Left lung (tissue), 14 donors: ENCODE measurements at places on chromosomes 5 and 9.

DNA sequence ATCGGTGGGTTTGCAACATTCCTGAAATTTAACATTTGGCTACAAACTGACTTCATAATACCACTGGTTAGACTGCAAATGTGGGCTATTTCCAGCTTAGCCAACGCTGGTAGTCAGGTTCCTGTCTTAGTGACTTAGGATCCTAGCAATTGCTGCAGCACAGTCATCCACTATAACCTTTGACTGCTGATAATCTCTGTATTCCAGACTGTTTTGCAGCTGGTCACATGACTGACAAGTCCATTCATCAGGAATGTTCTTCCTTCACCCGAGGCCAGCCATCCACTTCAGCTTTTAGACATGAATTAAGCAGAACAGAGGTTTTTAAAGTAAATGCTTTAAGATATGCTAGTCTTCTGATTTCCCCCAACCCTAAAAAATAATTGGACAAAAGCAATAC is 425.9 kb upstream of the MPDZ start:
- DNase-seq = no peak

DNA sequence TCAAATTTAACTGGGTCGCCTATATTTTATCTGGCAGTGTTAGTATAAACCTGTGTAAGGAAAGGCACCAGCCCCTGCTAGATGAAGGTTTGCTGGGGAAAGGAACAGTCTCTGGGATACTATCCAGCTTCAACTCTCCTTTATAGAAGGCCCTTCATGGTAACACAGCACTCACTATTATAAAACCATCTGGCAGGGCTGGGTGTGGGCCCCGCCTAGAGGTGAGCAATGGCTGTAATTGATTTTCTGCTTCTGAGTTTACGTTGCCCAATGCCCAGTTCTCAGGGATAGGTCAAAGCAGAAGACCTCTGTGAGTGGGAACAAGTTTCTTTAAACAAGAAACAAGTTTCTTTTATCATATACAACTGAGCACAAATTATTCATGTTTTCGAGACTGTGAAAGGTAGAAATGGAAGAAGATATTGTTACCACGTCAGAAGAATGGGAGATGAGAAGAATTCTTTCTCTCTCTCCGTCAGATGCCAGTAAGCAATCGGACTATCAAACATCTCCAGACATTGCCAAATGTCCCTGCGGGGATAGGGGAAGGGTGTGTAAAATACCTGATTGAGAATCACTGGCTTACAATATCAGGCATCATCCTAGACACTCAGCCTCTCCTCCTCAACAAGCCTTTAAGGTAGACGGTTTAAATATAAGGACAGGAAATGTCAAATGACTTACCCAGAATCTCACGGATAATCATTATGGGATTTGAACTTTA is 205.9 kb downstream of the PDZD2 start:
- no peak for DNase-seq

DNA sequence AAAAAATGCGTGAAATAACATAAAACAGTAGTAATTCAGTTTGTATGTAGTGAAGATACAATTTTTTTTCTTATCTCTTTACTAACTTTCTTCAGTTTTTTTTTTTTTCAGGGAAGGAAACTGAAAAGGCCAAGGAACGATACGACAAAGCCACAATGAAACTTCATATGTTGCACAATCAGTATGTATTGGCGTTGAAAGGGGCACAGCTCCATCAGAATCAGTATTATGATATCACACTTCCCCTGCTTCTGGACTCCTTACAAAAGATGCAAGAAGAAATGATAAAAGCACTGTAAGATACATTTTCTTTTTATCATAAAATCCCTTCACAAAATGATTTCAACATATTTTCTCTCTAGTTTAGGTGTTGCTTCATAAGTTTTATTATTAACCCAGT is 120.0 kb downstream of the FER start:
- DNase-seq = no peak

GRCh38 chr9:295576-295975 is 80.9 kb downstream of the DOCK8 start:
- no peak for DNase-seq

DNA sequence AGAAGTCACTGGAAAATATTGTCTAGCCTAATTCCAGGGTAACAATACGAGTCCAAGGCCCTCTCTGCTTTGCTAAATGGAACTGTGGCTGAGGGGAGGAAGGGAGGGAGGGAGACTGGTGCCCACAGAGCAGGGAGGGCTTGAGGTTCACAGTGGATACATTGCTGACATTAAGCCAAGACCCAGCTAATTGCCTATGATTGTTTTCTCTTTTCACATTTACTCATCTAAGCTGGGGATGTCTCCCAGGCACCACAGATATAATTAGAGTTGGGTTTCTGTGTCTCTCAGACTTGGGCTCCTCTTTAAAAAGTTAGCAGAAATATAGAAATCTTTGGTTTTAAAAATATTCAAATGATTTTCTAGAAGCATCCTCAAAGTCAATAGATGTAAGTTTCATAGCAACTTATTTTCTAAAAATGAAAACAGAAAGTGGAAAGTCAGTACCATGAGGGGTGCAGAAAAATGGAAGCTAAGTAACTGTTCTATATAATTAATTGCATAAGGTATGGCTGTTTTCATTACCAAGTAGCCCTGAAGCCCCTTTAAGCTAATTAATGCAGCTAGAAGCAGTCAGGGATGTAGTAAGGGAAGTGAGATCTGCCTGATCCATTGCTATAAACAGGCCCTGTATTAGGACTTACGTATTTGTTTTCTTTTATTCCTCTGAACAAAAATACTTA is 259.8 kb downstream of the NDUFS4 start:
- no peak for DNase-seq

- no peak for DNase-seq
These were observed 187.0 kb upstream of the S1PR3 start for GRCh38 chr9:88804254-88804596.

GRCh38 chr5:154196955-154197652 is 6.6 kb downstream of the GALNT10 start:
- no peak for DNase-seq

DNA sequence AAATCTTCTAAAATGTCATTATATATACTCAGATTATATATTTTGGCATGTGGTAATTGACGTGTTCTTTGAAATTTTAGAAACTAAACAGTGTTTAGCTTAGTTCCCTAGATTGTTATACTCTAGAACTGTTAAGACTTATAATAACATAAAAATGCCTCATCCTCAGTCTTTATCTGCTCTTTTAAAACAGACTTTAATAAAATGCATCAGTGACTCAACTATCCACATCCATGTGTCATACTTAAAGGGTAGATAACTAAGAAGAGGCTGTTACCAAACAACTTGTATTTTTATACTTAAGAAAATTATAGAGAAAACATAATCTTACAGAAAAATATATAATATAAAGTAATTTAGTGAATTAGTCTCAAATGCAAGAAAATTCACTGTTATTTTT is 15.2 kb downstream of the NFIL3 start:
- DNase-seq = no peak

- DNase-seq = no peak
These were observed 2.2 kb downstream of the RBM27 start for GRCh38 chr5:146205499-146206202.

- no peak for DNase-seq
These were observed 66.5 kb upstream of the TLX3 start for GRCh38 chr5:171242521-171242920.

DNA sequence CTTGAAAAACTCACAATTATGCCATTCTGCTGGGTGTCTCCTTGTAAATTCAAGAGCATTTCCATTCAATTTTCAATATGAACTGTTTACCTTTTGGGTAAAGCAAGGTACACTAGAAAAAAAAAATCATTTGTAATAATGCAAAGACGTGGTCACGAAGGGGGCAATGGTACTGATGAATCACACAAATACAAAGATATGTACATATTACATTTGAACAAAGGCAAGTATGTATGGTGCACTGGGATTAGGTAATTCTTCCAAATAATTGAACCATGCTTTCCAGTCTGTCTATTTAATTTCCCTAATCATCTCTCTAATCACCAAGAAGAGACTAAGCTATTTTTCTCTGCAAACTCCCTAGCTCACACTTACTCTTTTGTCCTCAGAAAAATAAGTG is 63.4 kb upstream of the RNF38 start:
- DNase-seq = no peak

DNA sequence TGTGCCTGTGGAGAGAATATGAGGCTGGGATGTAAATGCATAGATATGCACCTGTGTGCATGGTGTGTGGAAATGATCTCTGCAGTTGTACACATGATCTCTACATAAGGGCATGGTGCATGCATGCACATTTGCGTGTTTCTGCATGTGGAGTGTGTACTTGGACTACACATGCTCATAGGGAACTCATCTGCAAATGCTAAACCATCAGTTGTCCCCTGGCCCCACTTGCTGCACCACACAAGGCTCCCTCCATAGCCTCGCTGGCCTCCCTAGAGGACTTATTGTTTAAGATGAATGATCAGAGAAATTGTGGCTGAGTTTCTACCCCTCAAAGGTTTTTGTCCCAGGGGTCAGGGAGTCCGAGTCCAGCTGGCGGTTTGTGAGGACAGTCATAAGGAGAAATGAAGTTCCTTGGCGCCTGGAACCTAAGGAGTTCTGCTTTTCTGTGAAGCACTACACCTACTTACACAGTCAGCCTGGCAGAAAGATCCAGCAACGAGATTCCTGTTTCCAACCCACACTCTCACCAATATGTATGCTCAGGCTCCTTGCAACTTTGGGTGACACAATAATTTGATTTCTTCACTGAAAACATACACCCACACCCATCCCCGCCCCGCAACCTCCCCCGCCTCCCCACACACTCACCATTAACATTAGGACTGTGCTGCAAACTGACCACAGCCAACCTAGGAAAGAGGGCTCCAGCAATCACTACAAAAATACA is 79.9 kb upstream of the CPEB4 start:
- no peak for DNase-seq

GRCh38 chr9:35555246-35555701 is 49.8 kb upstream of the TESK1 start:
- no peak for DNase-seq

DNA sequence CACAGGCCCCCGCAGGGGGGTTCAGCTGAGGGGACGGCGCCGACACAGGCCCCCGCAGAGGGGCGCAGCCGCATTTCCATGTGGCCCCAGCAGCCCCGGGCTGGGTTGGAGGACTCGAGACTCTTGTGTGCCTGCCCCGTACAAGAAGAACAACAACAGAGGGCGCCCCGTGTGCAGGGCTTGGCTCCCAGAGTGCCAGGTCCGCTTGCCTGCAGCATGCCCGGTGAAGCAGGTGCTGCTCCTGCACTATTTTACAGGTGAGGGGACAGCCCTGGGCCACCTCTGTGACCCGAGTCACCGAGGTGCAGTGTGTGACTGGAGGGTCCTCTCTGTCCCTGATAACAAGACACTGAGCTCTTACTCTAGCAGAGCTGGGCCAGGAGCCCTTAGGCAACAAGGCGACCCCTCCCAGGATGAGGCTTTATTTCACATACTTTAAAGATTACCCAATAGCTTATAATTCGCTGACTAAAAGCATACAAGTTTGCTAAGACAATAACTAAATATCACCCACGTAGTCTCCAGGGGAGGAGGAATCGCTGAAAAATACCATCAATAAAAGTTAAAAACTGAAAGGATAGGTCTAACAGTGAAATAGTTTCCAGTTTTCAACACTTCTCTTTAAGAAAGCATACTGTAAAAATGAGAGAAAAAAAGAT is 41.7 kb upstream of the SLC9A3 start:
- peak; percentile 20 for DNase-seq

- DNase-seq = no peak
These were observed 34.4 kb downstream of the RFX3 start for GRCh38 chr9:3491450-3491849.

GRCh38 chr9:35912791-35913400 is 3.6 kb downstream of the SPAAR start:
- DNase-seq = no peak

DNA sequence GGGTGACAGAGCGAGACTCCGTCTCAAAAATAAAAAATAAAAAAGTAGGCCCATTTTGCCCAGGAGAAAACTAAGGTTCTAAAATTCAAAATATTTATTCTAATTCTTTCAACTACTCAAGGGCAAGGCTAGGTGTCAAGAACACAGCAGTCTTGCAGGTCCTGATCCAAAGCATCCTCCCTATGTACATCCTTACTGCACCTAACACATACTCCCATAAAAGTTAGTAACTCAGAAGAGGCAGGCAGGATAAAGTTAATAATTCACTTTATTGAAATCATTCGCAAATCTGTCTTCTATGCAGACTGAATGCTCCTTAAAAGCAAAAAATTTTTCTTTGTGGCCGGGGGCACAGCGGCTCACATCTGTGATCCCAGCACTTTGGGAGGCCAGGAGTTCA is 11.1 kb downstream of the GOLPH3 start:
- DNase-seq = no peak
